ENCODE measurements at places on chromosomes 11 and 22.

DNA sequence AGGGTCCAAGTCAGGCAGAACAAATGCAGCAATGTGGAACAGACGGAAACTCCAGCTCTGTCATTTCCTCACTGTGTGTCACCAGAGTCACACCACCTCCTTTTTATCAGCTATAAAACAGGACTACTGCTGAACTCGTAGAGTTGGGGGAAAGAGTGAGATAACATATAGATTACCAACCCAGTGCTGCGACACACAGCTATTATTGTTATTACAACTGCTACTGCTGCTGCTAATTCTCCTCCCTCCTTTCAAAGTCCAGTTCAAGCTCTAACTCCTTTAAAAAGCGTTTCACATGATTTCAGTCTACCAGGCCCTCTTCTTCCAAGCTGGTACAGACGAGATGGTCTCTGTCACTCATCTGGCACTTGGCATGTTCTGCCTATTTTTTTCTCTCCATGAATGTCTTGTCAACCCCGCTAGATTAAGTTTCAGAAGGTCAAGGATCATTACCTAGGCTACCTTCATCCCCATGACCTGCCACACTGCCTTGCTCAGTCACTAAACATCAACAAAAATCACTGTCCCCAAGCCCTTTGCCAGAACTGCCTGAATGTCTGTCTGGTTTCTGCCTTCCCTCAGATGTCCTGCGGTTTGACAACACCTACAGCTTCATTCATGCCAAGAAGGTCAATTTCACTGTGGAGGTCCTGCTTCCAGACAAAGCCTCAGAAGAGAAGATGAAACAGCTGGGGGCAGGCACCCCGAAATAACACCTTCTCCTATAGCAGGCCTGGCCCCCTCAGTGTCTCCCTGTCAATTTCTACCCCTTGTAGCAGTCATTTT lies 3.7 kb upstream of the MTFP1 start:
- no peak for DNase-seq

GRCh38 chr22:22392131-22392530 lies 116.4 kb downstream of the ZNF280B start:
- no peak for DNase-seq

DNA sequence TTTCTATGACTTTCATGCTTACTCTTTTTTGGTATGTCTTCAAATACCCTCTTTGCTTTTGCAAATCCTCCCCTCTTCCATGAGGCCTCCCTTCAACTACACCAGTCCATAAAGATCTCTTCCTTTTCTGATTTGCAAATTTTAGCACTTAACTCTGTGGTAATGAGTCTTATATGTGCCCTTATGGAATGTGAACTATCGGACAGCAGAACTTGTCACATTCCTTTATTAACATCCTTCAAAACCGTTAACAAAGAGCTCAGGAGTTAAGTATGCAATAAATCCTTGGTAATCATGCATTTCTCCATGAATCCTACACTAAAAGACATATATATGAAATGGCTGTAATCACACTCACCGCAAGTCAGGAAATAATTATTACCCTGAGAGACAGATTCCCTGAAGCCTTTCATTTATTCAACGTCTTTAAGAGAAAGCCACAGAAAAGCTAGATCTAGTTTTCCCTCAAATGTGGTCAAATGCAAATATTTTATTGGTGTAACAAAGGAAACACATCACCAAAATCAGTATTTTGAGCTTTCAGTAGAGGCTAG lies 7.4 kb downstream of the CLNS1A start:
- DNase-seq = no peak

GRCh38 chr11:121964591-121964990 lies 151.4 kb downstream of the BLID start:
- DNase-seq = no peak

DNA sequence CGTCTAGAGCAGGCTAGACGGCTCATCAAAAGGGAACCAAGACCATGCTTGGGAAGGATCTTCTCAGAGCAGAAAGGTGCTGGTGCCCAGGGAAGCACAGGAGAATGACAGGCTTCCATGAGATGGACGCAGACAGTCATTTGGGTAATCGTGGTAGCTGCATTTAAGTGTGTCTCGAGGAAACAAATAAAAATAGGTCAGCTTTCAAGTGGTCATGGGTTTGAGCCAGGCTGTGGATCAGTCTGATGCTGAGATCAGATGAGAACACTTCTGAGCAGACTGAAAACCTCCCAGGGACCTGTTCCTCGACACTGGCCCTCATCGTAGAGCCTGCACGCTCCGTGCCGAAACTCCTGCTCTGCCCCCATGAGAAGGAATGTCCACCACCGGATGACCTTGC lies 4.7 kb downstream of the CARS1 start:
- no peak for DNase-seq

- DNase-seq = no peak
These were observed 28.5 kb downstream of the DCDC1 start for GRCh38 chr11:31340903-31341572.

- DNase-seq = no peak
These were observed 16.6 kb downstream of the OR10D3 start for GRCh38 chr11:124199702-124200101.

- no peak for DNase-seq
These were observed 19.7 kb downstream of the EPS8L2 start for GRCh38 chr11:725624-726202.

GRCh38 chr11:113521737-113522517 lies 46.7 kb upstream of the DRD2 start:
- no peak for DNase-seq

GRCh38 chr11:96116376-96116775 lies 192.5 kb upstream of the MTMR2 start:
- no peak for DNase-seq

GRCh38 chr11:78270971-78271370 lies 82.3 kb downstream of the USP35 start:
- no peak for DNase-seq

DNA sequence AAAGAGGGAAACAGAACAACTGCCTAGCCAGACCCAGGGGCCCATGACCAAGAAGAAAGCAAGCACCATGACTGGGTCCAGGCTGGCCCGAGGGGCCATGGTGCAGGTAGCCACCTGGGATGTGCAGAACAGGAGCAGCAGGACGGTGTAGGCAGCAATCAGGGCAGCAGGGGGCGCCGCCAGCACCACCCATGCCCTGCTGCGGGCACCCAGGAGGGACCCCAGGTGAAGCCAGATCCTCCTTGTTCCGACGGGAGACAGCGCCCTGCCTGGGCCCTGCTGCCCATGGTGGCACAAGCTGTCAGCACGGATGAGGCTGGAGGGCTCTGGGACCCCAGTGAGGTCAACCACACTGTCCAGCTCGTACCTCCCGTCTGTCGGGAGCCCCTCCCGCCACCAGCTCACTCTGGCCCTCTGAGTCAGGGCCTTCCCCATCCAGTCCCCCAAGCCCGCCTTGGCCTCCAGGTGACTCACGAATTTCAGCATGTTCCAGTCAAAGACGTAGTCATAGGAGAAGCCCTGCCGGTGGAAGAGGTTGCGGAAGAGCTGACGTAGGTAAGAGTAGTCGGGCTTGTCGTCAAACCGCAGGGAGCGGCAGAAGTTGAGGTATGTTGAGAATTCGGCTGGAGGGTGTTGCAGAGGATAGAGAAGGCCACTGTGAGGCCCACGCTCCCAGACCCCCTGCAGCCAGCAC lies 18.8 kb downstream of the CSNK1E start:
- peak; percentile 17 for DNase-seq

- no peak for DNase-seq
These were observed 9.6 kb upstream of the CCDC89 start for GRCh38 chr11:85695546-85695945.
